ENCODE measurements at places on chromosomes 7 and 10.

DNA sequence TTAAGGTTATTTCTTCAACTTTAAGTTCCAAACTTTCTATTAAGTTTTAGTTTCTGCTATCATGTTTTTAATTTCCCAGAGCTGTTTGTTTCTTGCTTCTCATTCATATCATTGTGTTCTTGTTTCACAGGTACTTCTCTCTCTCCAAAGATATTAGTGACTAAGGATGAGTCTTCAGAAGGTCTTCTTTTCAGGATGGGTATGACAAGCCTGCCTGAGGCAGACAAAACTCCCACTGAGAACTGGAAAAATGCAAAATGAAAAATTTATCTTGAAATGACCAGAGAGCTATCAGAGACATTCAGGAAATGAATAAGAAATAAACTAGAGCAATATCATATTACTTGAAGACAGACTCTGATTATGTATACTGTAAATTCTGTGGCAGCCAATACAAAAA is 110.8 kb upstream of the EGFR start:
- DNase-seq = no peak

DNA sequence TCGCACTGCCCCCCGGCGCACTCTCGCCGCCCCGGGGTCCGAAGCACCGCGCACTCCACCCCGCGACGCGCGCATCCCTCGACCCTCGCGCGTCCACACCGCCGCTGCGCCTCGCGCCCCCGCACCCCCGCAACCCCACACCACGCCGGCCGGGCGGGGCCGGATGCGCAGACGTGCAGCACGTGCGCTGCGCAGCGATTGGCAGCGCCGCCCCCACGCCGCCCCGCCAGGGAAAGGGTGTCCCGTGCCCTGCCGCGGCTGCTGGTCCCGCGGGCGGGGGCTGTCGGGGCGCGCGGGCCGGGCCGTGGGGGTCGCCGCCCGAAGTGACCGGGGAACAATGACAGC is 53.7 kb upstream of the KDM7A start:
- no peak for DNase-seq

GRCh38 chr7:40544221-40544723 is 409.5 kb downstream of the SUGCT start:
- no peak for DNase-seq

- no peak for DNase-seq
Observed at GRCh38 chr7:142714375-142714774, 34.9 kb upstream of the PRSS1 start.
